Activated naive CD4-positive, alpha-beta T cell treated with anti-CD3 and anti-CD28 coated beads for 36 hours (primary cell): ENCODE measurements at places on chromosomes 12 and 14. TPM values are rescaled to one million over a fixed set of nuclear protein-coding genes. Genes with fewer than 3 reads are reported as not detected.

DNA sequence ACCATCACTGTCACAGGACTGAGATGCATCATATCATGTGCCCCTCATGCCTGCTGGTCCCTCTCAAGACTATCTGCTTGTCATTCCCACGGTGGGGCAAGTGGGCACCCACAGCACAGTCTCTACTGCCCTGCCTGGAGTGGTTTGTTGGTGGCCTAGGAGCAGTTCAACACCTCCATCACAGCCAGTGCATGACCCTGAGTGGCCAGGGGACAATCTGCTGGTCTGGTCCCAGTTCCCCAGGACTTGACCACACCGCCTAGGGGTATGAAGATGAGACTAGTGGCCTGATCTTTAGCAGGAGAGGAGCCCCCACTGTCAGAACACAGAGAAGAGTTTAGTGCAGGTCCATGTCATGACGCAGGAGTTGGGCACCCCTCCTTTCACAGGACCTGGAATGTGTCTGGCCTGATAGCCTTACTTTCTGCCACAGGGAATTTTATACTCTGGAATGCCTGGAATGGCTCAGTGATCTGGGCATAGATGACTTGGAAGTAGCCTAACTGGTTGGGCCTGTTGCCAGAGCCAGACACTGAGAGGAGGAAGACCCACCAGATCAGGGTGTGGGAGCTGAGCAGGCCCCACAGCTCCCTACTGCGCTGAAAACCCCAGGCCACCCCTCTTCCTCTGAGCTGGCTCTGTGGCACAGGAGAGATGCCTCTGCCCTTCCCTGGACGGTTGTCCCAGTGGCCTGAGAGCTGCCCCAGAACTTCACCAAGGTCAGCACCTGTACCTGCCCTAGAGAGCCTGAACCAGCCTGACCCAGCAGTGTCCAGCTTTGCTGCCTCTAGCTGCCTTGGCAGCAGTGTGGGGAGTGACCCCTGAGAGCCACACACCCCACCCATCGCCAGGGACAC lies 83.3 kb downstream of the PUS7L start:
- no peak for DNase-seq
- H3K27me3 ChIP-seq, result peaks cover 10% of the 10 kb centered on the region
- no peak overlapping the region for H3K27ac ChIP-seq
- H3K4me3 ChIP-seq, result no peak overlapping the region
- H3K4me1 ChIP-seq, result no peaks in the 10 kb centered on the region
- no peaks in the 10 kb centered on the region for H3K36me3 ChIP-seq

GRCh38 chr12:12845794-12846243 lies 32.7 kb downstream of the DDX47 start:
- H3K4me3 ChIP-seq, result no peak overlapping the region
- H3K36me3 ChIP-seq, result peaks cover 19% of the 10 kb centered on the region
- DNase-seq, result no peak

DAO gene
- total RNA-seq, result not detected

ABCC9 gene
- total RNA-seq, result not detected

DNA sequence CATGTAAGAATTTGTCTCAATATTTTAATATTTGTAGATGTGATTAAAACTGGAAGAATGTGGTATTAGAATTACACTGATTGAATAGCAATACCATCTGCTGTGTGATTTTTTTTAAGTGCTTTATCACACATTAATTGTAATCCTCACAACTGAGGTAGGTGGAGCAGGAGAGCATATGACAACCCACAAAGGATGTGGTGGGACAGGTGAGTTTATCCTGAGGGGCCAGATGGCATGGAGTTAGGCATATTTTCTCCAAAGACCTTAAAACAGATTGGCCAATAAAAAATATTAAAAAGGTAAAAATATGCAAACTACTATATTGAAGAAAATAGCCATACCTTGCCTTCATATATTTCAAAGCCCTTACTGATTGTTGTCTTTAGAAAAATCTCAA lies 7.8 kb downstream of the LRRC10 start:
- no peaks in the 10 kb centered on the region for H3K4me1 ChIP-seq
- peaks cover 40% of the 10 kb centered on the region for H3K36me3 ChIP-seq
- H3K27me3 ChIP-seq, result no peaks in the 10 kb centered on the region
- no peak overlapping the region for H3K4me3 ChIP-seq
- no peak for DNase-seq
- H3K27ac ChIP-seq, result no peak overlapping the region

MYBPC1 gene
- not detected for total RNA-seq

DNA sequence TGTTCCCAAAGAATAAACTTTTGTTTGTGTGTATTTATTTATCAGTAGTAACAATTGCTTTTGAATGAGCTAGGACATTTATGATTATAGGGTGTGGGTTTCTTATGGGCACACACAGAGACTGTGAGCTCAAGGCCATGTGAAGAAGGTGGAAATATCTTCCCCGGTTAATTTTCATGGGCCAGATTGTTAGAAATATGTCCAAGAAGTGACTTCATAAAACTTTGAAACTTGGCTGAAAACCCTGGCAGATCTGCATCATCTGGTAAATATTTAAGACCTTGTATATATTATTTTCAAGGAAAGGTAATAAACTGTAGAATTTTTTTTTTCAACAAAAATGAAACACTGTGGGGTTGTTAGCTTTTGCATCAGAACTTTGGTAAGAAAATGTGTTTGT lies 53.5 kb upstream of the RNU6-8 start:
- H3K27me3 ChIP-seq, result no peaks in the 10 kb centered on the region
- DNase-seq, result no peak
- H3K4me1 ChIP-seq, result peaks cover 10% of the 10 kb centered on the region
- H3K4me3 ChIP-seq, result no peak overlapping the region

- no peak overlapping the region for H3K27ac ChIP-seq
- peaks cover 5% of the 10 kb centered on the region for H3K27me3 ChIP-seq
- no peak for DNase-seq
- H3K36me3 ChIP-seq, result no peaks in the 10 kb centered on the region
- no peak overlapping the region for H3K4me3 ChIP-seq
Measured at GRCh38 chr12:40947797-40948196, 240.3 kb upstream of the PDZRN4 start.

EFS gene
- total RNA-seq, result not detected

- DNase-seq, result no peak
- no peak overlapping the region for H3K4me3 ChIP-seq
- peaks cover 4% of the 10 kb centered on the region for H3K36me3 ChIP-seq
- no peaks in the 10 kb centered on the region for H3K27me3 ChIP-seq
- peaks cover 22% of the 10 kb centered on the region for H3K4me1 ChIP-seq
- H3K27ac ChIP-seq, result no peak overlapping the region
Measured at GRCh38 chr14:70638416-70638815, 3.3 kb upstream of the TTC9 start.

GRCh38 chr12:32272465-32272864 lies 126.9 kb upstream of the FGD4 start:
- H3K4me3 ChIP-seq, result no peak overlapping the region
- H3K27ac ChIP-seq, result no peak overlapping the region
- H3K4me1 ChIP-seq, result peaks cover 19% of the 10 kb centered on the region
- no peaks in the 10 kb centered on the region for H3K36me3 ChIP-seq

PLCZ1 gene
- not detected for total RNA-seq

GRCh38 chr12:132238488-132238854 lies 90.9 kb downstream of the GALNT9 start:
- no peak overlapping the region for H3K4me3 ChIP-seq
- no peaks in the 10 kb centered on the region for H3K36me3 ChIP-seq
- no peak overlapping the region for H3K27ac ChIP-seq
- no peak for DNase-seq

CCDC38 gene
- total RNA-seq, result not detected
